ENCODE measurements at places on chromosomes 1 and 21. TPM values are rescaled to one million over a fixed set of nuclear protein-coding genes. Genes with fewer than 3 reads are reported as not detected.

C1orf141 gene
- 2.1 TPM for polyA plus RNA-seq

C1QC gene
- 27.6 TPM for polyA plus RNA-seq

TRAPPC3 gene
- polyA plus RNA-seq: 52.9 TPM

LCE1C gene
- polyA plus RNA-seq: not detected

AGO4 gene
- 27.0 TPM for polyA plus RNA-seq

SLAMF1 gene
- polyA plus RNA-seq: 0.23 TPM

SLC30A2 gene
- 0.49 TPM for polyA plus RNA-seq

RUNX3 gene
- 1.7 TPM for polyA plus RNA-seq

GPR37L1 gene
- 0.12 TPM for polyA plus RNA-seq

TNFRSF4 gene
- polyA plus RNA-seq: 4.1 TPM

MSTO1 gene
- 70.3 TPM for polyA plus RNA-seq

PLA2G2F gene
- not detected for polyA plus RNA-seq

RSPO1 gene
- polyA plus RNA-seq: 1.4 TPM

LCA5L gene
- 2.9 TPM for polyA plus RNA-seq

CTSS gene
- polyA plus RNA-seq: 23.1 TPM

GRCh38 chr1:226512076-226512728 is 36.4 kb upstream of the STUM start:
- no peak for DNase-seq

- DNase-seq: no peak
Measured at GRCh38 chr1:151820940-151821339, 10.7 kb downstream of the RORC start.

- no peak for DNase-seq
Measured at GRCh38 chr1:30704271-30704670, 19.1 kb downstream of the MATN1 start.

GRCh38 chr1:85417017-85417416 is 47.9 kb downstream of the DDAH1 start:
- DNase-seq: no peak

- DNase-seq: no peak
Measured at GRCh38 chr1:10451287-10451686, 1.5 kb downstream of the CORT start.

DNA sequence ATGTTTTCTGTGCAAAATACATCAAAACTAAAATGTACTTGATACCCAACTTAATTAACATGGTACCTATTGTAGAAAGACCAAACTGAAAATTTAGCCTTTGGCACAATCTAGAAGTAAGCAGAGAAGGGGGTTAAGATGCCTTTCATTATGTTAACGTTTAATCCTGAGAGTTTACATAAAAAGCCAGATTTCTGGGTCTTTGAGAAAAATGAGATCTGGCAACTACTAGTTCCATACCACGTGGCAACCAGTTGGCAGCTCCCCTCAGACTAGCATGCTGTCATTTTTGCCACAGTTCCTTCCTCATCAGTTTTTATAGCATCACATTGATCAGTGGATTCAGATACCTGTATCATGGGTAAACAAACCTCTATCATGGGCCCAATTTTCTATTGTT is 1.5 kb downstream of the RO60 start:
- no peak for DNase-seq

DNA sequence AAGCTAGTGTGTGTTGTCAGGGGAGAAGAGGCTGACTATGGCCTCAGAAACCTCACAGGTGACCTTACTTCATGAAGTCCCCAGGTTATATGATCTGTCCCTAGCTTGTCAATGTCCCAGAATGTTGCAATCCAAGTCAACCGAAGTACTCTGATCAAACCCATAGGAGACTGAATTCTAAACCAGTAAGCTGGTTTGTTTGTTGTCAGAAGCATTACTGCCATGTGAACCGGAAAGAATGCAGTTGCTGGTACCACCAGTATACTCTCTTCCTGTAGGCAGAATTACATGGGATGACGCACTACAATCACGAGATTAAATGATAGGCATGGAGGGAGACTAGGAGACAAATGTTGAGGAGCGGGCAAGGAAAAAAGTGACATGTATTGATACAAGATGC is 26.1 kb upstream of the MAN1A2 start:
- DNase-seq: no peak

DNA sequence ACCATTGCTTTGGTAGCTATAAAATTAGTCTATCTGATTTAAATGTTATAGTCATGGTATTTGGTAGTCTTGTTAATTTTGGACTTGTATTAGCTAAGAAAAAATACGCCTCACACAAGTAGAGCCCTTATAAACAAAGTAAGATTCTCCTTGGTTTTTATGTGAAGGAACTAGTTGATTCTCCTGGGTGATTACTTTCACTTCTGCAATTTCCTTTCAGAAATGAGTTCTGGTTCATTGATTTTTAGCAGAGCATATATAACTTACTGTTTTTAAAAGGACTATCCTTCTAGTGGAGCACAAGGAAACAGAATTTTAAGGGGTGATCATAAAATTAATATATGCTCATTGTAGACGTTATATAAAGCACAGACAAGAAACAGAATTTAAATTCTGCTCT is 120.1 kb downstream of the BACH1 start:
- DNase-seq: no peak

- DNase-seq: peak; percentile 14
Measured at GRCh38 chr1:33634806-33635205, 162.4 kb downstream of the ZSCAN20 start.

- DNase-seq: no peak
Measured at GRCh38 chr1:233738396-233738795, 124.5 kb downstream of the KCNK1 start.

DNA sequence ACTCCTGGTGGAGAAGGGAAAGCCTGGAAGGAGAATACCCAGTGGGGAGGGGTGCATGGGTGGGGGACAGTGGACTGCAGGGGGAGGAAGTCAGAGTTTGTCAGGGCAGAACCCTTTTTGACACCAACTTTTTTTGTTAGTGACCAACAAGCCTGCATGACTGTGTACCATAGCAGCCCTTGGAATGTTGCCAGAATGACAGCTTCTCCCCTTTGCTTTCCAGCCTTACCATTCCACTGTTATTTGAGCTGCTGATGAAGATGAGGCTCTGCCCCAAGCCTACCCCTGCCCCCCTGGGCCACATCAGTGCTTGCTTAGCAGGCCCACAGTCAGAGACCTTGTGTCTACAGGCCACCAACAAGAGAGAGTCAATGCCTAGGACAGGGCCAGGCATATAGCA is 341.2 kb downstream of the HHAT start:
- no peak for DNase-seq

- no peak for DNase-seq
Measured at GRCh38 chr1:64836802-64837201, 91.9 kb downstream of the RAVER2 start.

DNA sequence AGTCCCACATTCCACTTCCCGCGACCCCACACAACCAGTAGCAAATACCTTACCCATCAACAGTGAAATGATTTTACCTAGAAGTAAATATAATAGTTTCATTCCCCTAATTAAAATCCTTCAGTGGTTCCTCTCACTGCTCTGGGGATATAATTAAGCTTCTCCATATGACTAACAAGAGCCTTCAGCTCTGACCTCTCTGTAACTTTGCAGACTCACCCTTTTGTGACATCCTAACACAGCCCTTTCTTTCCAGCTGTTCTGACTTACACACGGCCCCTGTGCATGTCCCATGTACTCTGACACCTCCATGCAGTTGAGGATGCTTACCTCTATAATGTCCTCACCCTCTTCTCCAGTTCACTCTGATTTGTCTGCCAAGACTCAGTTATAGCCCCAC is 137.3 kb upstream of the SPAG17 start:
- no peak for DNase-seq

- DNase-seq: peak; percentile 7
Measured at GRCh38 chr1:89631816-89632656, 884 bp upstream of the LRRC8C start.

- no peak for DNase-seq
Measured at GRCh38 chr1:156233426-156234127, 8.4 kb upstream of the BGLAP start.

DNA sequence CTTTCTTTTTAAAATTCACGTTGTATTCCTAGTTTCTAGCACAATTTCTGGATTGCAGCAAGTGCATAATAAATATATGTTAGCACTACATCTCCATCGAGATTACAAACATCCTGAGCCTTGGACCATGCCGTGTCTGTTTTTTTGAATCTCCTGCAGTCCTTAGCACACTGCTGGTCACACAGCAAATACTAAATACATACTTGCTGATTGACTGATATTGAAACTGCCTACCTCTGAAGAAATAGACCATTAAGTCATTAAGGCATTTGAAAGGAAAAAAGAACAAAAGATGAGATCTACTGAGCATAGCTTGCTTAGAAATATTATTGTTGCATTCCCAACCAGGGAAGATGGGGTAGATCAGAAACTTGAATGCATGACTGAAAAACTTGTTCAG is 369.1 kb downstream of the PTBP2 start:
- DNase-seq: no peak

DNA sequence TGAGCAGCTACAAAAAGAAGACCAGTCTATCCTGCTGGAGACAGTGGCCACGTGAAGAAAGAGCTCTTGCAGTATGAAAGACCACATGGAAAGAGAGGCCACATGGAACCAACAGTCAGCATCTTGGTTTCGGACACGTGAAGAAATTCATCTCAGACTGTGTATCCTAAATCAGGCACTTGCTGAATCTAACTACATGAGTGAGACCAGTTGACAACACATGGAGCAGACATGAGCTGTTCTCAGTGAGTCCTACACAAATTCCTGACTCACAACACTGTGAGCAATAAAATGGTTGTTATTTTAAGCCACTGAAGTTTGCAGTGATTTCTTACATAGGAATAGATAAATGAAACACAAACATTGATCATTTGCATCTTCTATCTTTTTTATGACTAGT is 2.4 kb upstream of the TAF1A start:
- no peak for DNase-seq

DNA sequence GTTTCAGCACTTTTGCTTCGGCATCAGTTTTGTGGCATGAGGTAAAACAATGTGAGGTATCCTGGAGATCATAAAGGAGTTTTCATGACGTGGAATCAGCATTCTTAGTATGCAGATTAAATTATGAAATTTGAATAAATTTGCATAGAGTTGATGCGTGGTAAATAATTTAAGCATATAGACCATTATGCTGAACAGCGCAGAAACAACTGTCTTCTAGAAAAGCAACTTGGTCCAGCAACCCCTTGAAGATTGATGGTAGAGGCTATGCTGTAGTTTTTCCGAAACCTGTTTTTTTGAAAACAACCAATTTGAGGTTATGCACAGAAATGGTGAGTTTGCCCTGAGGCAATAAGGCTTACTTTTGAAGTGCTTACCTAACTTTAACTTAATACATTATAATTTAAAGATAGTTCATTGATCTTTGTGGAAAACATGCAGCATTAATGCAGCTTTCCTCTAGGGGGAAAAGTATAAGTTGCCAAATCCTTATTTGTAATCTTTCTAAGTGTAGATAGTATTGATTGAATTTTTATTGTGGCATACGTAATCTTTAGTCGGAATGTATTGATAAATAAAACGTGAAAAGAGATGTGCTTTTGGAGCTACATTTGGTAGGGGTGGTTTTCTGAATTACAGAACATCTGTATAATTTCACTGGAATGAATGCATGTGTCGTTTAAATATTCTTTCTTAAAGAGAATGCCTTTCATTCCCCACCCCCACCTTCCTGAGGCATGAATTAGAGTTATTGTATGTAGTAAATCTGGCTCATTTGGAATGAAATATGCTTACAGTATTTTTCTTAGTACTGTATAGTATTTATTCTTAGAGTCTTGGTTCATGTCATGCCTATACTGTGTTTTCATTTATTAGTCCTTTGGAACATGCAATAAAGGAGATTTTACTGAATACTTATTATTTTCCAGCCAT is 3.8 kb downstream of the PRDM2 start:
- no peak for DNase-seq

DNA sequence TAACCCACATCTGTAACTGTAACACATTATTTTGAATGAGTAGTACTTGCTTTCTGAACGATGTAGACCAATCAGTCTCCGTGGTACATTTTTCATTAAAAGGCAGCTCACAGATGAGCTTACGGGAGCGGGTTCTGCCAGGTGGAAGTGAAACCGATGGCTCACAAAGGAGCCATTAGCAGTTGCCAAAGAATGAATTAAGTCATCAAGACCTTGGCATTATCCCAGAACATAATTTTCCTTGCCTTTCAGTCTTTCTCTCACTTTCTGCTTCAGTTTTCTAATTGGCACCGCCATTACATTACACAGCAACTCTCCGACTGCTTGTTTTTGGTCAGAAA is 33.5 kb upstream of the UTS2 start:
- DNase-seq: no peak

DNA sequence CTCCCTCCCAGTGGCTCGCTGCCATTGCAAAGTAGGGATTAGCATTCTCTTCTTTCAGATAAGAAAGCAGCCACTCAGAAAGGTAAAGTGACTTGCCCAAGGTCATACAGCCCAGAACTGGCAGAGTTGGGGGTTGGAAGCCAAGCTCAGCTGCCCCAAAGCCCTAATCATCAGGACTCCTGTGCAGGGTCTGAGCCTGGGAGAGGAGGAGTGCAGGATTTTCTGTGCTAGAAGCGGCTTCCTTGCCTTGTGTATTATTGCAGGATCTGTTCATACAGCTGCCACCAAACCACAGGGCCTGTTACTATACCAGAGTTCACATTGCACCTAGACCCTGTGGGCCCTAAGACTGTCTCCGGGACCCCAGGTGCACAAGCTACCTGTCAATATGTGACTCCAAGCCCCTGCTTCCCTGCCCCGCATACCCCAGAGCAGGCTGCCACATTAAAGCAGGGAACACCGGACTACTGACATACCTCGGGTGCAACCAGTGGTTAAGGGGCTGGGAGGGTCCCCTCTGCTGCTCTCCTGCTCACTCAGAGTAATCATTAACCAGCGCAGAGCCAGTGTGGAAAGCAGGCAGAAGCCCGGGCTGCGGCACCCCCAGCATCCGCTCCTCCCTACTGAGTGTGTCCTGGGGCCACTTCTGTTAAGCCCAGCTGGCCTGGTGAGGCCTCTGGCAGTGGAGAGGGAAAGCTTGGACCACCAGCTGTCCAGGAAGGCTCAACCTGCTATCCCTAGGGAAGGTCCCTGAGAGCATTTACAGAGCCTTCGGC is 15.8 kb downstream of the HSPG2 start:
- DNase-seq: no peak

DNA sequence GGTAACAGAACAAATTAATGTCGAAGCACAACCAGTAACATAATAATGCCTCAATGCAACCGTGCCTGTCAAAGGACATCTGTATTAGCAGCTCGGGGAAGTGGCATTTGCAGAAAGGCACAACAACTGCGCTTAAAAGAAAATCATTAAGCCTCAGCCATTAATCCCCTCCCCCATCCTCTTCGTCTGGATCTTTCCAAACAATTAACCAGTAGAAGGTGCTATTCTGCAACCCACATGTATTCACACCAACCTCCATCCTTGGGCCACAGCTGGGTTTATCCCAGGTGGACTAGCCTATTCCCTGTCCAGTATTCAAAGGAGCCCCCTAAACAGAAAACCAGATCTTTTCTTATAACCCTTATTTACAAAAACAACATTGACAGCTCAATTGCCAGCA is 2.6 kb downstream of the RERE start:
- DNase-seq: no peak

DNA sequence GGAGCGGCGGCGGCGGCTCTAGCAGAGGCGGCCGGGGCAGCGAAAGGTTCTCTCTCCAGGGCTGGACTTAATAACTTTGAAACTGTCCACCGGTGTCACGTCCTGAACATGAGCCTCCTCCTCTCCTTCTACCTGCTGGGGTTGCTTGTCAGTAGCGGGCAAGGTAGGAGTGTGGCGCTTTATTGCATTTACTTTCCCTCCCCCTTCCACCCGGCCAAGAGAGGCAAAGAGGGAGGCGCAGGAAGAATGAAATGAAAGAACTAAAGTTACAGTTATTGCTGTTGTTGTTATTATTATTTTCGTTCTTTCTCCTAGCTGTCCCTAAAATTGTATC is 214 bp downstream of the NCAM2 start:
- no peak for DNase-seq

All from right lung (tissue), 10 donors.